ENCODE measurements at places on chromosomes 7 and 10.

DNA sequence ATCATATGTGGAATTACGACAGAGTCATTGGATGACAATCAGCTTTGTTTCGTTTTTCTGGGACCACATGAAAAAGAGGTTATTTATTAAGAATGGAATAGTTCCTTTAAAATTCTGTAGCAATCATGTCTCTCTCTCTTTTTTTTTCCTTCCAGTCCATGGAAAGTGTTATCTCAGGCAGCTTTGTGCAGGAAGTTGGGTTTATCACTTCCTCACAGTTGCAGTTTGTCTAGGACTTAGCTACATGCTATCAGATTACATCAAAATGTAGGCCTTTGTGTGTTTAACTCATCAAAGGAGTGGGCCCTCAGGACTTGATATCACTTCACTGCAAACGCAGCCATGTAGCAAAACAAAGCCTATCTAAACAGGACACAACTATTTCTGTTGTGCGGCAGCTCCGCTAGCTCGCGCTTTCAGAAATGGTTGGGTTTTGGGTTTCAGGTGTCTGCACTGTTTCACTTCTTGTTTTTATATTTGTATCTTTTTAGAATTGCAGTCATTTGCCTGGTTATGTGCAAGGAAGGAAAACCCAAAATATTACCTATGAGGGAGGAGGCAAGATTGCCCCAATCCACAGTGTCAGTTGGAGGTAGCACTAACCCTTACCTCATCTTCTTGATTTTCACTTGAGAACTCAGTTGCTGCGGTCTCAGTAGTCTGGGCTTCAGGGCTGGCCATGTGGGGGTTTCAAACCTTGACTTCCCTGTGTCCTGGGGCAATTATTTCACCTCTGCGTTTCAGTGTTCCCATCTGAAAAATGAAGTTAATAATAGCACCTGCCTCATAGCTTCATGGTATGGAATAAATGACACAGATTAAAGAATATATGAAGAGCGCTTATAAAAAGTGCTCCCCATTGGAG lies 66.7 kb downstream of the HHEX start:
- DNase-seq = no peak

- DNase-seq = peak; percentile 85
Measured at GRCh38 chr10:92290837-92291615, at the start of the genes CPEB3 and MARCHF5. Gene CPEB3 (minus strand): TSS chr10:92291078. CDS start chr10:92240350, 50,728 bp downstream. Gene MARCHF5 (plus strand): TSS chr10:92291167. CDS start chr10:92291495, 328 bp downstream.

- DNase-seq = no peak
Measured at GRCh38 chr10:131655101-131655849, 245.5 kb upstream of the PPP2R2D start.

- no peak for DNase-seq
Measured at GRCh38 chr7:141042222-141043193, 27.8 kb upstream of the MRPS33 start.

DNA sequence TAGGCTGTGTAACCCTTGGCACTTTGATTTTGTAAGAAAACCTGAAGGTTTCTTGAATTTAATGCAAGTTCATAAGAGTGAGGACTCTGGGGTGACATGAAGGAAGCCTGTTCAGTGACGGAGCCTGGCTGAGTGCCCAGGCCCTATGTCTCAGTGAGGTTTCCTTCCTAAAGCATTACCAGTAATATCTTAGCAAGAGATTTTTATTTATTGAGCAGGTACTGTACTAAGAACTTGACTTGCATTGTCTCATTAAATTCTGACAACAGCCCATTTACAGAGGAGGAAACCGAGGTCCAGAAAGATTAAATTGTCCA lies 197.2 kb downstream of the HECW1 start:
- DNase-seq = no peak

DNA sequence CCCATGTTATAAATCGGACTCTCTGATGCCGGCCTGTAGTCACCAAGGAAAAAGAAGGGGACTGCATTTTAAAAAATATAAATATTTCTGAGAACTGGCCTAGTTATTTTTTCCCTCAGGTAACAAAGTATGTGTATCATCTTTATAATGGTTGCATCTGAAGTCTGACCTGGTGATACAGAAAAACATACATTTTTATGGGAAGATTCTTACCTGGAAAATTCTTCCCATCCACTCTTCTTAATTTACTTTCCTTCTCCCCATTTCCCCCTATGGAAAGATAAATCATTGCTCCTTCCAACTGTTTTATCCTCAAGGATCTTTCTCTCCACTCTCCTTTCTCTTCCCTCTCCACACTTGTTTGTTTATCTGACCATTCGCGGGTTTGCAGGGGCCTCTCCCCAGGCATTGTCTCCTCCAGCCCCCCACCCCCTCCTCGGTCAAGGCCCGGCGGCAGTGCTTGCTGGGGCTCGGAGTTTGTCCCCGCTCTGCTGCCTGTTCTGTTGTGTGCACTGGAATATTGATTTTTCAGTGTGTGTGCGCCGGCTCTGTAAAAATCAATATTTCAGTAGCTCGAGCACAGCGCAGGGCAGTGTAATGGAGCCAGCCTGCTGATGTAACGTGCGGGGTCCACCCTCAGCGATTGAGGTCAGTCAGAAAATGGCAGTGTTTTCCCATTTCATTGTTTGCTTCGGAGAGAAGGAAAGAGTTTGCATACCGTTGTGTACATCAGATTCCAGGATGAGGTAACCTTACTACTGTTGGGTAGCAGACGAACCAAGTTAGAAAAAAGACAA lies 199.5 kb upstream of the NFE2L3 start:
- no peak for DNase-seq

- no peak for DNase-seq
Measured at GRCh38 chr10:59073456-59074053, 102.9 kb upstream of the PHYHIPL start.
